HuH-7 (cell line): ENCODE measurements at places on chromosomes 7 and 10.

GRCh38 chr10:8254350-8254749 is 199.9 kb downstream of the GATA3 start:
- no peak for DNase-seq

DNA sequence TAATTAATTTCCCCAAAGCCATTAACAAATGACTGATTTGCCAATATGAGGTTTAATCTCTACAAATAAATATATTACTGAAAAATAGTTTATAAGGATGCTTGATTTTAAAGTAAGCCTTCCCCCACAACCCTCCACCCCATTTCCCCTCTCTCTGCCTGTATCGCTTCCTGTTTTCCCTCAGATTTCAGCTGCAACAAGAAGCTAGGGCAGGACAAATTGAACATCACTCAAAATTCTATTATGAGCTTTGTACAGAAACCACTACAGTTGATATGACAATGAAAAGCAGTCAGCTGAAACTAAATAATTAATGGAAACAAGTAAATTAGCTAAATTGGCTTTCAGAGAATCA is 109.0 kb upstream of the SP4 start:
- DNase-seq = no peak

DNA sequence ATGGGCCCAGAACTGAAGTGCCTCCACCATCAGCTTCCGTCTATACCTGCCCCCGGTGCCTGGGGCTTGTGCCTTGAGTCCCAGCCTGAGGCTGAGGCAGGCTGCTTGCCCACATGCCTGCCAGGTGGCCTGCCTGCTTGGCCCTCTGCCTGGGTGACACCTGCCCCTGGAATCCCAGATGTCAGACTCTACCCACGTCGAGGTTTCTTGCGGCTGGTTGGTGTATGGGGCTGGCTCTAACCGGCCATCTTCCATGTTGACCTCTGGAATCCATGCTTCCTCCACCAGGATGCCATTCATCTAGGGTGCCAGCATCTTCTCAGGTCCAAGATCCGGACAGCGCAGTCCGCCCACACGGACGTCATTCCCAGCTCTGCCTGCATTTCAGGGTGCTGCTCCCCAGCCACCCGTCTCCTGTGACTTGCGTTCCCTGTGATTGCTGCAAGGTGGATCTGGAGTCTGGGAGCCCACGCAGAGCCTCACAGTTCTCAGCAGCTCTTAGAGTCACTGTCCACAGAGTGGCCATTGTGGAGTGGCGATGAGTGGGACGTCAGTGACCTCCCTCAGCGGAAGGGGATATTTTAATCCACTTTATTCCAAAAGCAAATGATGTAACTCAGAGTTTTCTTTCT is 298.1 kb downstream of the TCERG1L start:
- DNase-seq = no peak

DNA sequence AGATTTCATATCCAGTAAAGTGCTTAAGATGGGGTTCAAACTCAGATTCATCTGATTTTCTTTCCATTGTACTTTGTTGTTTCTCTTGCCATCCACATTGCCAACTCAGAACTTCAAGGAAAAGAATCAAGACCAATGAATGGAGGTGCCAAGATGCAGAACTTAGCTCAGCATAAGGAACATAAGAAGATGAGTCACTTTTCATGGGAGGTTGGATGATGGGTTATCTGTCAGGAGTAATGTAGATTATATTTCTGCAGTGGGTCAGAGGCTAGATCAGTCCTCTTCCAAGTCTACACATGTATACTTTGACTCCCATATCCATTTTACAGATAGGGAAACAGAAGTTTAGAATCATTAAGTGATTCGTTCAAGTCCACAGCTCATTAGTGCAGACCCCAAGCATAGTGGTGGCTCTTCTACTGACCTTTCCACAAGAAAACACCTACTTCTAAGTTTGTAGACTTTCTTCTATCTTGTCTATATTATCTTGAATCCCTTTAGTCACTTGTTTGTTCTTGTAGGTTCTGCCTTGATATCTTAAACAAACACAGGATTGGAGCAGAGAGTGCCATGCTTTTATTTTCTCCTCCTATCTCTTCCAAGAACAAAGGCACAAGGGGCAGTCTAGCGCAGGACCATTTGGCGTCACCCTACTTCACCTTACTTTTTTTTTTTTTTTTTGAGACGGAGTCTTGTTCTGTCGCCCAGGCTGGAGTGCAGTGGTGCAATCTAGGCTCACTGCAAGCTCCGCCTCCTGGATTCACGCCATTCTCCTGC is 14.0 kb upstream of the ADD3 start:
- no peak for DNase-seq

DNA sequence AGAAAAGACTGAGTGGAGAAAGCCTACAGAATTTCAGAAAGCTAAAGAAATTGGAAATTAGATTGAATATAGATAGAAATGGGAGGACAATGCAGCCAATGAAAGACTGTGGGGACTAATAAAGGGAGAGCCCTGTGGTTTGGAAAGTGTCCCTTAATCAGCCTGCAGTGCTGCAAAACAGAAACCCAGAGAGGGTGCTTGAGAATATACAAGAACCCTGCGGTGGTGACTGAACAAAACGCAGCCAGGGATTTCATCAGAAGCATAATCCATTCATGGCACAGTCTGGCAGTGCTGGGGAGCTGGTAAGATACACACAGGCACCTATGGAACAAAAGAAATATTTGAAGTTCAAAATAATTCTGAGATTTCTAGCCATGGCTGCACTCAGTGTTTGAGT is 19.1 kb downstream of the CEP41 start:
- DNase-seq = no peak

DNA sequence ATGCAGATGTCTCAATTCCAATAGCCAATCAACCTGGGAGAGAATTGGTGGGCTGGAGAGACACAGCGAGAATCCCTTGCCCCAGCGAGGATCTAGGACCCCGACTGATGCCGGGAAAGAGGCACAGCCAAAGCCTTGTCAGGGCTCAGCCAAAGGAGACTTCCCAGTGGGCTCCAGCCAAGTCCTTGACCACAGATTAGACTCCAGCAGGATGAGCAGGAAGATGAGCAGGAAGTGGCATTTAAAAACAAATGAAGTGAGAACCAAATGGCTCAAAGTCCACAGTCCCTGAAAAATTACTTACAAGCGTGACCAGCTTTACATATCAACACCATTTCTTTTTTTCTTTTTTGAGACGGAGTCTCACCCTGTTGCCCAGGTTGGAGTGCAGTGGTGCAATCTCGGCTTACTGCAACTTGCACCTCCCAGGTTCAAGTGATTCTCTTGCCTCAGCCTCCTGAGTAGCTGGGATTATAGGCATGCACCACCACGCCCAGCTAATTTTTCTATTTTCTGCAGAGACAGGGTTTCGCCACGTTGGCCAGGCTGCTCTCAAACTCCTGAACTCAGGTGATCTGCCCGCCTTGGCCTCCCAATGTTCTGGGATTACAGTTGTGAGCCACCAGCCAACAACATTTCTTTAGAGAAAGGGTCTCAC is 40.2 kb downstream of the CTBP2 start:
- no peak for DNase-seq

DNA sequence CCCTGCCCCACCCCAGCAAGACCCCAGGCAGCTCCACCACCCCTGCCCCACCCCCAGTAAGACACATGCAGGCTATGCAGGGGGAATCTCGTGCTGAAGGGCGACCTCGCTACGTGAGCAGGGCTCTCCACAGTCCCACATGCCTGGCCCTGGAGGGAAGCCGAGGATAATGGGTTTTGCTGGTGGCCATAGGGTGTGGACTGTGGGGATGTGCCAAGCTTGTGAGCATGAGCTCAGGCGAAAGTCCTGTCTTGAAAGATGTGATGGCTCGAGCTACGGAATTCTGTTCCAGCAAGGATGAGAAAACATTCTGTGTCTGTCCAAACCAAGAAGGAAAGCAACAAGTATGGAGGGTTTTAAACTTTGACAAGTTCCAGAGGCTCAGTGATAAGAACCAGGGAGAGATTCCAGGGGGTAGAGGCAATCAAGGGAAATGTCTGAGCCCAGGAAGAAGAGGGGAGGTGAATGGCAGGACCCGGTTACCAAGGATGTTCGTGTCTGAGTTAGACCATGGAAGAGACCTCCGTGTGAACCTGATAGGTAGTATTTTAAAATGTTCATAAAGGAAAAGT is 63.1 kb downstream of the PYROXD2 start:
- DNase-seq = no peak

- no peak for DNase-seq
Observed at GRCh38 chr10:132570771-132571649, 33.4 kb downstream of the INPP5A start.

DNA sequence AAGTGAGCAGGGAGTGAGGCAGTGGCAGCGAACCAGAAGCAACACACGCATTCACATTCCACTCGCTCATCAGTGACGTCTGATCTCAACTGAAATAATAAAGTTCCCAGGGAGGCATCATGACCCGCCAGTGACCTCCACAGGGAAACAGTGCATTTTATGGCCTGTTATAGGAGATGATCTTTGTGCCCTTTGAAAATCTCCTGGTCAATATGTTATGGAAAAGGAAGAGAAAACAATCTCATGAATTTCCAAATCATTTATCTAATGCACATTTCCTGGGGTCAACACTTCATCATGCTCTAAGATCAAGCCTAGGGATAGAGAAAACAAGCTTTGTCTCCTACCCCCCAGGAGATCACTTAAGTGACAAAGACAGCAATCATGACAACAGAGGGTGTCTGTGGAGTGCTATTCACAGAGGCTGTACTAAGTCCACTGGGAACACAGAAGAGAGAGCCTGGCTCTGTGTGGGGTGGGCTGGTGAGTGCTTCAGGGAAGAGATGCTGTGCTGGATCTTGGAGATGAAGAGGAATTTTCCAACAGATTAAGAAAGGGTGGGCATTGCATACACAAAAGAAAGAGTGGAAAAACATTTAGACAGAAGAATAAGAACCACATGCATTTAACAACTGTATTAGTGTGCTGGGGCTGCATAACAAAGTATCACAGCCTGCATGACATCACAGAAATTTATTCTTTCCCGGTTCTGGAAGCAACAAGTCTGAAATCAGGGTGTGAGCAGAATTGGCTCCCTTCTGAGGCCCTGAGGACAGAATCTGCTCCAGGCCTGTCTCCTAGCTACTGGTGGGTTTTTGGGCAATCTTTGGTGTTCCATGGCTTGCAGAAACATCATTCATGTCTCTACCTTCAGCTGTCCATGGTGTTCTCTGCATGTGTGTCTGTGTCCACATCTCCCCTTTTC is 613.9 kb upstream of the IGFBP3 start:
- DNase-seq = no peak

GRCh38 chr10:62244088-62244487 is 24.6 kb downstream of the RTKN2 start:
- DNase-seq = no peak

DNA sequence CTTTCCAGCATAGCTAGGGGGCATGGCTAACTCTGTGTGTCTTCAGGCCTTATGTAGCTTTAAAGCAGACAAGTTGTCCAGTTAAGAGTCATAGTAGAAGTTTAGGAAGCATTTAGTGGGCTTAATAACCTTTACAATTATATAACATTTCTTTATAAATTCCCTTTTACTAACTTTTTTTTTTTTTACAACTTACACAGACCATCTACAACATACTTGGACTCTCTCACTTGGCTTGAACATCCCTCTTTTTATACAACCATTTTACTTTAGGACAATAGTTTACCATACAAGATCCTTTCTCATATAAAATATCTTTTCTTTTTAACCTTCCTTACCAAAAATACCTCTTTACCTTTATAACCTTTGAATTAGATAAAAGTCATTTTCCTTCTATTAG is 26.3 kb downstream of the SP4 start:
- DNase-seq = no peak

DNA sequence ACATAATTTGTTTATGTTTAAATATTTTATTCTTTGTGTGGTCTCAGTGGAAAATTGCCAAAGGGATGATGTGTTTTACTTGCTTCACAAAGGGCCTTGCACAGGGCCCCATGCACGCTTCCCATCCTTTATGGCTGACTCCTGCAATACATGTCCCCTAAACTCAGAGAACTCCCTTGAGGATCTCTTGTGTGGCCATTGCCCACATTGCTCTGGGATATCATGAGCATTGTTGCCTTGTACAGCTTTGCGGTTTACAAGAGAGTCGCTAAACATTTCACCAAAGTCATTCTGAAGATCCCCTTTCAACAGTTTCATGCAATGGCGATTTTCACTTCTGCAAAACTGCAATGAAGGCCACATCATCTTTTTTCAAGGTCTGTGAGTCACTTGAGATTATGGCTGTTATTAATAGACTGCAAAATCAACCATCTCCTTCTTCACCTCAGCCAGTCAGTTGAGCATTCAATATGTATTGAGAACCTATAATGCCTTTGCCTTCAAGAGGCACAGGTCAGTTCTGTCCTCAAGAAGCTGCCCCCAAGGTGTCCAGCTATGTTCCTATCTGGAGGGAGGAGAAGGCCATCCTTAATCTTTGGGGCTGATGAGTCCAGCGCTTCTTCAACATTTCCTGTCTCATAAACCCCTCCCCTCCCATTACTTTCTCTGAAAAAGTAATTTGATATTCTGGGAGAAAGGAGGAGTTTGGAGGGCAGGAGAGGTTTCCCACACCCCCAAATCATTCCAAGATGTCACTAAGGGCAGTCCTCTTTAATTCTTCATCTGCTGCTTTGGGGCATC is 108.1 kb downstream of the CCDC71L start:
- no peak for DNase-seq

DNA sequence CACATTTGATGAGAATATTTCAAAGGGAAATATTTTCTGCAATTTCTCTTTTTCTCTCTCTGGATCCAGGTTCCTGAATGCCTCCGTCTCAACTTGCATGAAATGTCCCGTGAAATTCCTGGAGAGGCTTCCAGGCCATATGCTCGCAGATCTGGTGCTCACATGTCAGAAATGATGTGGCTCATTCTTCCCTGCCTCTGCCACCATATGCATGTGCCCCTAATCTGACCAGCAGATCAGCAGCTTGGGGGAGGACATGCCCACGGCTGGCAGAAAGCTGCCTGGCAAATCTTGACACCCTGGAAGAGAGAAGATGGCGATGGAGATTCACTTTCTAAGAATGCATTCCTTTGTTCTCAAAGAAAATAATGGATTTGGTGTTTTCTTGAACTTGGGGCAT is 490.7 kb downstream of the RPS24 start:
- DNase-seq = no peak

GRCh38 chr7:124497176-124497575 is 268.4 kb downstream of the GPR37 start:
- DNase-seq = no peak

DNA sequence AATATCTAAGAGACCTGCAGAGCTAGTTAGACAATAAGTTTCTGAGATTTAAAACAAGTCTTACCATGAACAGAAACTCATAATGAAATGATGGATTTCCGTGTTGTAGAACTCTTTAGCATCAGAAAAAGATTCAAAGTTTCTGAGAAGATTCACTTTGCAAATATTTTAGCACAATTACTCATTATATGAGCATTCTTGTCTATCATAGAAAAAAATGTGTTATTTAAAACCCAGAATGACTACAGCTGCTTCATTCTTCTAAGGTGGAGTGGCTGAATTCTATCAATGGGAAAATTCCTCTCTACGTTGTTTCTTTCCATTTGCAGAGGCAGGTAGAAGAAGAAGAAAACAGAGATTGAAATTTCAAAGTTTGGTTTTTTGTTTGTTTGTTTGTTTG is 21.0 kb upstream of the RALA start:
- no peak for DNase-seq

DNA sequence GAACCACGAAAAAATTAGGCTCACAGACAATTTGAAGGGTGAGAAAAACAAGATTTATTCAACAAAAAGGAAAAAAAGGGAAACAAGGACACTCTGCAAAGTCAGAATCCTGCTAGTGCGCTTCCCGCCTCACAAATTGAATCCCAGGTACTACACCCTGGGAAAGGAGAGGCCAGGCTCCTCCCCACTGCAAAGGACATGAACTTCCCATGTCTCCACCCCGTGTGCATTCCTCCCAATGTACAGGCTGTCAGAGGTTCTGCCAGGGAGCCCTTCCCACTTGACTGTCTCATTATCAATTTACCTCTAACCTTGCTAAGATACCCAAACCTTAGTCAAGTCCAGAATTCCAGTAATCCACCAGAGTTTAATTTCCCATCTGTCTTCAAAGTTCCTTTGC is 70.4 kb upstream of the CDK1 start:
- DNase-seq = no peak
